Activated CD4-positive, alpha-beta T cell treated with anti-CD3 and anti-CD28 coated beads for 36 hours (primary cell): ENCODE measurements at places on chromosomes 3 and 15.

DNA sequence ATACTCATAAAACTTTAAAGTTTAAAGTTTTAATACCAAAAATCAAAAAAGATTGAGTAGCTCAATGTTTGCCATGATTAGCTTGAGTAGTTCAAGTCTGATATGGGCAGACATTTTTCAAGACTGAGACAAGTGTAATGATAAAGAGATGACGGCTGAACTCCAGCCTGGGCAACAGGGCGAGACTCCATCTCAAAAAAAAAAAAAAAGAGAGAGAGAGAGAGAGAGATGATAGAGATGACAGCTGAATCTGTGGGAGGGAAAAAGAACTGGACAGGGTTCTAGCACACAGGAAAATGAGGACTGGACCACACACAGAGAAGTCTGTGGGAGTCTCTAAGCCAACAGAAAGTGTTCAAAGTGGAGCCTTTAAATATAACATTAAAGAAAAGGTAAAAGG is 25.2 kb downstream of the CEP152 start:
- DNase-seq = no peak

GRCh38 chr3:66372681-66373350 is 128.0 kb downstream of the LRIG1 start:
- peak; percentile 46 for DNase-seq

- DNase-seq = no peak
Observed at GRCh38 chr3:25354071-25354470, 74.0 kb upstream of the RARB start.

- no peak for DNase-seq
Observed at GRCh38 chr15:33131552-33132232, 62.8 kb downstream of the FMN1 start.

- DNase-seq = no peak
Observed at GRCh38 chr3:157317895-157318294, 118.8 kb upstream of the PTX3 start.

GRCh38 chr15:61584410-61584809 is 355.3 kb upstream of the RORA start:
- no peak for DNase-seq

DNA sequence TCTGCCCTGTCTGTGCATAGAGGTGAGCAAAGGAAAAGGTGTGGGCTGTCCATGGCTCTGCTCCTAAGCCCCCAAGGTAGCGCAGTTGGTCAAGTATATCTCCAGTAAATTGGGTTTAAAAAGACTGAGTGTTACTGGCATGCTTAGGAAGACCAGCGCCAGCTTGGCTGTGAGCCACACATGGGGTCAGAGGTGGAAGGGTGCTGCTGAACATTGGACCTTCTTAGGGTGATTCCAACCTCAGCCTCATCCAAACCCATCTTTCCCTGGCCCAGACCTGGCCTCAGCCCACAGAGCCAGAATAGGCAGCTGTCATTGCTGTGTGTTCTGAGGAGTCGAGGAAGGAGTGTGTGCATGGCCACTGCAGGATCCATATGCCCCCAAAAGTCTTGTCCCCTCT is 5.6 kb downstream of the IL17RE start:
- no peak for DNase-seq

- DNase-seq = no peak
Observed at GRCh38 chr3:121809249-121809648, 25.6 kb downstream of the IQCB1 start.

DNA sequence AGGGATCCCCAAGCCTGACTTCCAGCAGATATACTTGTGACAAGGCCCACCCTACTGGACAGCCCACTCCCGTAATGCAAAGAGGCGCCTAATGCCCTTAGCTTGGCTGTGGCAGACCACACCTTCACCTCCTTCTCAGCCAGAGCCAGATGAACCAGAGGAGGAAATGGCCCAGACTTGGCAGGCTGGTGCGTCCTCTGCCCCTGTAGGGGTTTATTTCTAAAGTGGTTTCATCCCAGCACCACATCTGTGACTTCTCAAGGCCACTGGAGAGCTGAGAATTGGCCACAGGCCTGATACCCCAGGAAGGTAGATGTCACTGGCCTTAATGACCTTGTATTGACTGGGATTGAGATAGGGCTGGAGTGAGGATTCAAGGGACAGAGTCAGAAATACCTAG is 29.5 kb downstream of the BOC start:
- DNase-seq = no peak

GRCh38 chr15:50190166-50190570 is 8.2 kb downstream of the SLC27A2 start:
- no peak for DNase-seq

DNA sequence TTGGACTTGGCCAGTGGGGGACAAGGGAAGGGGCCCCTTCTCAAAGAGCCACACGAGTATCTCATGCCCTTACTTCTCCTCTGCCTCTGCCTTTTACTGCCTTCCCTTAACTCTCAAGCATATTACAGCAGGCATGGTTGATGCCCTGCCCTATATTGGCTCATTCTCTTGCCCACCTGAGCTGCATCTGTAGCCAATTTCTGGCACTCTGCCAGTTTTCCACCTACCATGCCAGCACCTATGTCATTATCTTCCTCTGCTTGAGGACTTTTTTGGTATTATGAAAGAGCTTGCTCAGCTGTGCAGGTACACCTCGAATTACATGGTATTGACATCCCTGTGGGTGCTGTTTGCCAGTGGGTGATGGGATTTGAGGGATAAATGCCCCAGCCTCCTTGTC is 181.8 kb downstream of the OXSM start:
- DNase-seq = peak; percentile 3

DNA sequence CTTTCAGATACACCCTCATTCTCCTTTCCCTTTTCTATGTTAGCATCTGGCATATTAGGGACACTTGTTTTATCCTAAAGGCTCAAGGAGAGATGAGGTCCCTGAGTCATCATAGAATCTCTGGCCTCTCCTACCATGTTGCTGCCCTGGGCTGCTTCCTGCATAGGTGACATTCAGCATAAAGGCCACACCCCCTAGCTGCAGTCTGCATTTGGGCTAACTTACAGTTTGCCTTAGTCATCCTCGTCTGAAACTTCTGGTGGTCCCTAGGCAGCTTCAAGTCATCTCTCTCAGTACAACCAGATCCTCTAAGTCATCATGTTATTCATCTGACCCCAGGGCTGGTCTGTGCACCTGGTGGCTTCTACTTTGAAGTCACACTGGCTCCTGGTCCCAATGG is 982.7 kb upstream of the NR2F2 start:
- no peak for DNase-seq

DNA sequence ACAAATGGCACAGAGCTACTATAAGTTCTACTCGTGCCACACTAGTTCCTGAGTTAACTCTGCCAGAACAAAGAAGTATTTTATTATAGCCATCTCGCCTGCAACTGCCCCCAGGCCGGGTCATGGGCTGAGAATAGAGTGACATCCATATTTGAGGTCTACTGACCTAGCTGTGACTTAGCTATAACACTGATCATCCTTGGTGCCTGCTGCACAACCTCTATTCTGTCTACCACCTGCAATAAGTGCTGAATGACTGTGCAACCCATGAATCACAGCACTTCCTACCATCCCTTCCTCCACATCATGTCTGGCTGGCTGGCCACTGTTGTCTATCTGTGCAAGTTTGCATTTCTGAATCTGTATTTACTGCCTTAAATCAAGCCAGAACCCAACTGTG is 506.5 kb upstream of the TBL1XR1 start:
- DNase-seq = no peak

- peak; percentile 51 for DNase-seq
Observed at GRCh38 chr3:127637546-127637945, 8.6 kb downstream of the PODXL2 start.

- no peak for DNase-seq
Observed at GRCh38 chr3:34725774-34726173, 913.6 kb upstream of the ARPP21 start.

DNA sequence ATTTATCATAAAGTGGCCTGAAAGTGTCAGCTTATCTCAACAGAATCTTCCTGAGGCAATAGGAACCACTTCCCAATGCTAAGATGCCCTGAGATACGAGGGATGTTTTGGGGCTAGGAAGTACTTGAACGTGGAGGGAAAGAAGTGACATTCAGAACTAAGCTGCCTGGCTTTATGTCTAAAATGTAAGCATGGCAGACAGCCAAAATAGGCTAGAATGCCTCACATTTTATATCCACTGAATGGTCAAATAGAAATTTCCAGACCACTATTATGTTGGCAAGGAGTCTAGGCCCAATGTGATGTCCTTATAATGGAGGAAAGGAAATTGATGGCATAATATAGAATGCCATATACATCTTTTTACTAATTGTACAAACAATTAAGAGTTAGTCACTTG is 154.9 kb downstream of the PEX5L start:
- no peak for DNase-seq

DNA sequence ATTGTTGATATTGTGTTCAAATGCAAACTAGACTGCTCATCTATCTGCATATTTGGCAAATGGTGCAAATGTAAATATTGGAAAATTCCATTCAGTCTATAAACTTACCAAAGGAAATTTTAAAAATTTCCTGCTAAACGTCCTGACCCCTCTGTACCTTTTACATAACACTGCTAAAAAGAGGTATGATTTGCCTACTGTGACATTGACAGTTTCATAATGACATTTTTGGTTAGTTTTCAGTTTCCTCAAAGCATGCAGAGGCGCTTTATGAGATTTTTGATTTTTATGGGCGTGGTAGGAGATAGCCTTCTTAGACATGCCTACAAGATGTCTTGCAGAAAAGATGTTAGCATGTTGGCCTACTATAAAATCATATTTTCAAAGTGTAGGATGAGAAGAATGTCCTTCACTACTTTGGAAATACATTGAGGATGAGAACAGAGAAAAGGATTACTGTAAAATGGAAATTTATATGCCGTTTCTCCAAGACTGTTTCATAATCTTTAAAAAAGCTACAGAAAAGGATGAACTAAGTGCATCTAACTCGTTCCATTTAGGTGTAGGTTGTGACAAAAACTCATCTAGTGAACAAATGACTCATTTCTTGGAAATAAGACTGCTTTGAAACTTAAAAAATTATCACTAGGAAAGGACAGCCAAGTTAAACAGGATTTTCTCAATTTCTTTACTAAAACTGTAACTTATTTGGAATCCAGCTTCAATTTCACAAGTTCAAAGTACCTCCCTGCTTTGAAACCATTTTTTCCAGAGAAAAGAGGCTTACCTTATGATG is 14.5 kb upstream of the ISLR start:
- no peak for DNase-seq

GRCh38 chr15:31175484-31175883 is 74.0 kb upstream of the TRPM1 start:
- DNase-seq = no peak

GRCh38 chr3:188209740-188210139 is 55.8 kb downstream of the LPP start:
- DNase-seq = no peak
